ENCODE measurements at places on chromosomes 4 and X. TPM values are rescaled to one million over a fixed set of nuclear protein-coding genes. Genes with fewer than 3 reads are reported as not detected.

The TMEM35A gene
- 0.16 TPM for total RNA-seq

The GPR82 gene
- not detected for total RNA-seq

The CT55 gene
- total RNA-seq: not detected

The SLBP gene
- total RNA-seq: 50.6 TPM

The G3BP2 gene
- 184 TPM for total RNA-seq

The ARAP2 gene
- total RNA-seq: 1.1 TPM

The EDNRA gene
- total RNA-seq: 0.16 TPM

The AREG gene
- total RNA-seq: 0.32 TPM

The CENPVL2 gene
- total RNA-seq: not detected

The PTTG2 gene
- total RNA-seq: 0.16 TPM

The GLRA3 gene
- not detected for total RNA-seq

The CABS1 gene
- not detected for total RNA-seq

The XKRX gene
- total RNA-seq: not detected

The SRPK3 gene
- under 0.01 TPM for total RNA-seq
